Stimulated activated CD8-positive, alpha-beta memory T cell treated with anti-CD3 and anti-CD28 coated beads, Interleukin-12 subunit alpha, Interleukin-12 subunit beta, amount 100 ng/mL, for 1 hour (primary cell): ENCODE measurements at places on chromosomes 4 and X.

DNA sequence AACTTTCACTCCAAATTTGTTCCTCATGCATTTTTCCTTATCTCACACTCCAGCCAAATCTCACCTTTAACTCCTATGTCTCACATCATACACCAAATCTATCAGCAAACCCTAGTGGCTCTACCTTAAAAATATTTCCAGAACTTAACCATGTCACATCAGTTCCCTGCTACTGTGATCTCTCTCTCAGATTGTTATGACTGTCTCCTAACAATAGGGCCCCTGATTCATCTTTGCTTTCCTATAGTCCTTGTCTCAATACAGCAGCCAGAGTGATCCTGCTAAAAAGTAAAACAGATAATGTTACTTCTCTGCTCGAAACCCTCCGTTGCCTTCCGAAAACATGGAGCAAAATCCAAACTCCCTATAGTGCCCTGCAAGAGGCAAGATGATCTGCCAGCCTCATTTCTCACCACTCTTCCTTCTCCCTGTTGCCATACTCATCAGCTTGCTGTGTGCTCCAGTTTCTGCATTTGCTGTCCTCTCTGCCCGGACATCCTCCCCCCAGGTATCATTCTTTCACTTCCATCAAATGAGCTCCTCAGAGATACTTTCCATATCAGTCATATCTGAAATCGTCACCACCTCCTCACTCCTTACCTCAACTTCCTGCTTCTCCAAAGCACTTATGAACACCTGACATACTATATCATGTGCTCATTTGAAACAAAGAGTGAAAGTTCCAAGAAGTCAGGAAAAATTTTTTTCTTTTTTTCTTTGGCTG lies 293.4 kb upstream of the NR3C2 start:
- DNase-seq, result no peak

DNA sequence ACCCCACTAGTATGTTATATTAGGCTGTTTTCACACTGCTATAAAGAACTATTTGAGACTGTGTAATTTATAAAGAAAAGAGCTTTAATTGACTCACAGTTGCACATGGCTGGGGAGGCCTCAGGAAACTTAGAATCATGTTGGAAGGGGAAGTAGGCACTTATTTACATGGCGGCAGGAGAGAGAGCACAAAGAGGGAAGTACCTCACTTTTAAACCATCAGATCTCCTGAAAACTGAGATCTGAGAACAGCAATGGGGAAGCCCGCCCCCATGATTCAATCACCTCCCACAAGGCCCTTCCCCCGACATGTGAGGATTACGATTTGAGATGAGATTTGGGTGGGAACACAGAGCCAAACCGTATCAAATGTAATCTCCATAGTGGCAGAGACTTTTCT lies 45.4 kb upstream of the XK start:
- DNase-seq, result no peak

DNA sequence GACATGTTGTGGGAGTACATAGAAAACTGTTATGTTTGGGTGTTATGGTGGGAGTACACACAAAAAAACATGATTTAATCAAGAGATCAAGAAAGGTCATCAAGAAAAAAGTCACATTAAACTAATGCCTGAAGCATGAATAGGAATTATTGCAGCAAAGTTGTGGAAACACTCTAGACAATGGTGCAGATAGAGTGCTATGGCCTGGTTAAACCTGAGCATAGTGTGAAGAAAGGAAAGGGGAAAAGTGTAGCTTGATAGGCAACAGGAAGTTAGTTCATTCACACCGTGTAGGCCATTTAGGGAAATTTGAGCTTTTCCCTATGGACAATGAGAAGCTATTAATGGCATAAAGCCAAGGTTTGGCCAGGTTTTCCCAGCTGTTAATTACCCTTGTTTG lies 162.1 kb upstream of the EMCN start:
- DNase-seq, result no peak

DNA sequence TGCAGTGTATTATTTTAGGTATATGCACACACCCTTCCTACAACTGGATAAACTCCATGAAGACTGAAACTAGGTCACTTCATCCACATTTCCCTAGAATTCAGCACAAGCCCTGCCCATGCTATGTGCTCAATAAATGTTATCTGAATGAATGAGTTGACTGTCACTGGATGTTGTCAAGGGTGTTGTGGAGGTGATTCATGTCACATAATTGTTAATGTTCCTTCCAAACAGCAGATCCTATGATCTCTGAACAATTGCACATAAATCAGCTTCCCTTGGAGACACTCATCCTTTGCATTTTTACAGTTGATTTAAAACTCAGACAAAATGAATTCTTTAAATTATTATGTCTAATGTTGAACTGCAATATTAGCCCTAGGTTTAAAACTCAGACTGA lies 154.7 kb downstream of the TSPAN5 start:
- DNase-seq, result no peak

GRCh38 chrX:106619797-106620196 lies 8.0 kb downstream of the RADX start:
- DNase-seq, result no peak

DNA sequence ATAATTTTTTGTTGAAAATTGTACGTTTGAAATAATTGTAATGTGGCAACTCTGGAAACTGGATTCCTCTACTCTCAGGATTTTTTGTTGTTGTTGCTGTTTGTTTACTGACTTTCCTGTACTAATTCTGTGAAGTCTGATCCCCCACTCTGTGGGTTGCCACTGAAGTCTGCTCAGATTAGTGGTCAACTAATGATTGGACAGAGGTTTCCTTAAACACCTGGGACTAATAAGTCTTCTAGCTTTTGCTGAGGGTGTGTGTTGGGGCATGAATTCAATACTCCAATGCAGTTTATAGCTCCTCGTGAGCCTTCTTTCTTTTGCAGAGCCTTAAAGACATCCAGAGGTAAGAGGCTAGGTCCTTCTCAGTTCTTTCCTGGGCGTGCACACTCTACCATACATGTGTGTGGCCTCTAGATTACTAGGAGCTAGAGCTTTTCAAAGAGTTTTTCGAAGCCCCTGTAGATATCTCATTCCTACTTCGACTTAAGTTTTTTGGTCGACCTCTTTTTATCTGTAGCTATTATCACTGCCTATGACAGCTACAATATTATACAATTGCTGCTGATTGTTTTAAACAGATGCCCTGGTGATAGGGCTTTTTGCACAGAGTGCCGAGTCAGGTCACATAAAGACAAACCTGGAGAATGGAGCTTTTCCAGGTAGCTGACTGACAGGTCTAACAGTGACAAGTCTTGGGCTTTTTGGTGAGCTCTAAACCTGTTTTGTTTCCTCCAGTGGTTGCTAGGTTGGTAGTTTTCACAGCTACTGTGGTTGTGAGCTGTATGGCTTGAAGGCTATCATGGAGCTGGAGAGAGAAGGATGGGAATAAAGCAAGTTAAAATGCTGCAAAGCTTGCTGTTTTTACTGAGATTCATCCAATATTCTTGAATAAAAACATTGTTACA lies 34.0 kb downstream of the BMP2K start:
- DNase-seq, result no peak

- no peak for DNase-seq
These were observed 653.2 kb upstream of the GALNT7 start for GRCh38 chr4:172515266-172515879.

- DNase-seq, result no peak
These were observed 35.2 kb downstream of the EVC start for GRCh38 chr4:5746250-5746649.
